ENCODE measurements at places on chromosomes 4 and X.

DNA sequence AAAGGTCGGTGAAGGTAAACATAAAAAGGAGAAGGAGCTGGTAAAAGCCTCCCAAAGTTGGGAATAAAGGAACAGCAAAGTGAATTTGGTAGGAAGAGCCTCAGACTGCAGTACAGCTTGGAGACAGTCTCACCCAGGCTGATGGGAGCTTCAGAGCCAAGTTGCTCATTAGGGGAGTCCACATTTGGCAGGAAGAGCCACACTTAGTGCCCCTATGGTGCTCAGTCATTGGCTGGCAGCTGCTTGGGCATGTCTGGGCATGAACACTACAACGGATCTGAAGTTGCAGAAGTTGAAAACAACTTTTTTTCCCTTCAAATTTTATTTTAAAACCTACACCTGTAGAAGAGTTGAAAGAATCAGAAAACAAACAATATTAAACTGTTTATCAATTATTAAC is 2497.3 kb downstream of the ARAP2 start:
- DNase-seq, result no peak

GRCh38 chr4:39893693-39894072 is 84.0 kb downstream of the PDS5A start:
- no peak for DNase-seq

DNA sequence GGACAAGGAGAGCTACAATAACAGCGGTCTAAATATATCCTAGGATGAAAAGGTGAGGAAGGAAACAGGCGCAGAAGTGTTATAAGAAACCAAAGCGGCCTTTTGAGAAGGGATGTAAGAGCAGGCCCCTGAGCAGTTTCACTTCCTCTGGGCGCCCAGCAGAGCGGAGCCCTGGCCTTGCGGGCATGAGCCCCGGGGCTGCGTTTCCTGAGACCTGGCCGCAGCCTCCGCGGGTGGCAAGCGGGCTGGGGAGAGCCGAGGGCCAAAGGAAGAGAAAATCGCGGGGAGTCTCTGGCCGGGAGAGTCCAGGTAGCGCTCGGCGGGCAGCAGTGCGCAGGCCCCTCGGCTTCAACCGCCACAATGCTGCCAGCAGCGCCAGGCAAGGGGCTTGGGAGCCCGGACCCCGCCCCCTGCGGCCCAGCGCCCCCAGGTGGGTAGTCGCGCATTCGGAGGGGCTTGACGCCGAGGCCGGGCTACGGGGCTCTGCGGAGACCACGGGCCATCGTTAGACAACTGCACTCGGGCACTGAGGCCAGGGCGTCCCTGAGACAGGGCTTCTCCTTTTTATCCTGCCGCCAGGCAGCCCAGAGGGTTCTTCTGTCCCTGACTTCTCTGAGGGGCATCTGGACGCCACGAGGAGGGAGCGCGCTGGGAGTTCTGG is at the start of gene BANK1:
Gene BANK1, plus strand, starts transcription at position 210 of the 661 bp plus-strand sequence. Its CDS starts 151 bp downstream, at position 361.
- DNase-seq, result no peak

GRCh38 chr4:2251073-2251794 is 9.3 kb upstream of the HAUS3 start:
- DNase-seq, result no peak

DNA sequence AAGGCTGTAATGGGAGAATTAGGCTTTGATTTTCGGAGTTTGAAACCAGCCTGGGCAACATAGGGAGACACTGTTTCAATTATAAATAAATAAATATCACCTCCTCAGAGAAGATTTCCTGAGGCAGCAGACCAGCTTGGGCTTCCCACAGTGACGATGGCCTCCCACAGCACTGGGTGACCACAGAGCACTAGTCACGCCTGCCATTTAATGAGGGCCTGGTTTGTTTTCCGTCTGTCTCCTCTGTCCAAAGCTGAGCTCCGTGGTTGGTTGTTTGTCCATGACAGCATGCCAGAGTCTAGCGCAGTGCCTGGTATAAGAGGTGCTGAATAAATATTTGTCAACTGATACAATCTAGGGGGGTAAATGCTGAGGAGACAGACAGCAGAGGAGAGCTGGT is 10.4 kb upstream of the PDGFRA start:
- no peak for DNase-seq

DNA sequence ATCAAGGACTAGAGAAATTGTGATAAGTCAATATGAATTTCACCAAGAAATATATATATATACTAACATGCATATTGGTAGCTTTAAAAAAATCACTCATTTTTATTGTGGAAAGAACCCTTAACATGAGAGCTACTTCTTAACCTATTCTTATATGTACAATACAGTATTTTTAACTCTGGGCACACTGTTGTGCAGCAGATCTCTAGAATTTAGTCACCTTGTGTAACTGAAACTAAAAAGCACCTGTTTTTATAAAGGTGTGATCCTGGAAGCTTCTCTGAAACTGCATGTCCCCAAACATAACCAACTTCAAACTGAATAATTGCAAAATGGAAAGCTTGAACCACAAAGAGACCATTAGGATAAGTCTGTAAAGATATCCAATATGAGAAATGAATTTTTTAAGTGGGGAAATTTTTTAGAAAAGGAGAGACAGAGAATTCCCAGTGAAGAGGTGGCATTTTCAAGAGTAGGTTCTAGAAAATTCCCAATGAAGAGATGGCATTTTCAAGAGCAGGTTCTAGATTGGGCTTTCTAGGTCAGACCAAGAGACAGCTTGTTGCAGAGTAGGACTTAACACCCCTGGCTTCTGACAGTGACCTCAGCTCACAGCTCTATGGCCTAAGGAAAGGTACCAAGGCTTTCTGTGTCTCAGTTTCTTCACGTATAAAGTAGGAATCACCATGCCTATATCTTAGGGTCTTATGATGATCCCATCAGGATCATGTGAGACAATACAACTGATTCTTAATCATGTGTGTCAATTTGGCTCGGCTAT is 22.0 kb upstream of the PPARGC1A start:
- no peak for DNase-seq

DNA sequence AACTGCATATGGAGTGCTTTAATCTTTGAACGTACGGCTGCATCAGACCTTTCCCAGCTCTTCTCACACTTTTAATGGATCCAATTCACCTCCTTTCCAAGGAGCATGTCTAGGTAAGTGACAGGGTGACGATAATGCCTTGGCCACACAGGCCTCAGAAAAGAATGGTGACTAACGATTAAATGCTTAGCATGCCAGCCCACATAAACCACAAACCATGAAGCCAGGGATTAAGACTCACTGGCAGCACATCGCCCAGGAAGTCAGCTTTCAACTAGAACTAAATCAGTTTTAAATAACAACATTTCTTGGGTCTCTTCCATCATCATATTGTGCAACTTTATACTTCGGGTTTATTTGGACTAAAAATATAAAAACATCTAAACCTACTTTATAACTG is 28.7 kb downstream of the INPP4B start:
- no peak for DNase-seq

DNA sequence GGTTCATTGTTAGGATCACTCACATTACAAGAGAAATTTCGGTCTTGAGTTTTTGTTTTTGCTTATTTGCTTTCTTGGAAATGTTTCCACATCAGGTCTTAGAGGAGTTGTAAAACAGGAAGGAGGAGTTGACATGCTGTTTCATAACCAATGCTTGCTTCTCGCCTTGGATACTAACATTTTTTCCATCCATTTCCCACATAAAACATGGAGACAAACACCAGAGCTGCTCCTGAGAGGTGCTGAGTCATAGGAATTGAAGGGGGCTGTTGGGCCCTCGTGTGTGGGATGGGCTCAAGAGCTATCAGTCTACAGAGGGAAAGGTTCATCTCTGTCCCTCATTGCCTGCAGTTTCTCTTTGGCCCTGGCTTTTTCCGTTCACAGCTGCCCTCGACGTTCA is 29.9 kb downstream of the TBL1X start:
- DNase-seq, result no peak

GRCh38 chr4:121016611-121017010 is 55.7 kb downstream of the NDNF start:
- no peak for DNase-seq

Measured in glomerular endothelial cell (primary cell).